ENCODE measurements at places on chromosomes 4 and X. TPM values are rescaled to one million over a fixed set of nuclear protein-coding genes. Genes with fewer than 3 reads are reported as not detected.

Gene SYTL4
- 2.0 TPM for total RNA-seq

DNA sequence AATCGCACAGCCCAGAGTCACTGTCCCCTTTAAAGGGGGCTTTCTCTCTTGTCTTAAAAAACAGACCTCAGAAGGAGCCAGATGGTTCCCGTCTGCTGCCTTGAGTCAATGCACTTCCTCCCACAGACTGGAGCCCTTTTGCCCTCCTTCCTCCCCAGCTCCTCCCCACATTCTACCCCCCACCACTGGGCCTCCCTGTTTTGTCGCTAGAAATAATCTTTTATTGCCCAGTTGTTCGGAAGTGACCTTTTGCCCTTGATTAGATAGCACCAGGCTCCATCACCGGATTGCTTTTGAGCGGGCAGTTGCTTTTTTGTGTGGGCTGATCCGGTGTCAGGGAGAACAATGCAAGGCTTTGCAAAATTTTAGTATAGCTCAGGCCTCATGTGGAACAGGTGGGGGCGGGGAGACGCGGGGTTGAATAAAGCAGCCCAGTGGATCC is 47.7 kb downstream of the SPRY1 start:
- no peak for DNase-seq

DNA sequence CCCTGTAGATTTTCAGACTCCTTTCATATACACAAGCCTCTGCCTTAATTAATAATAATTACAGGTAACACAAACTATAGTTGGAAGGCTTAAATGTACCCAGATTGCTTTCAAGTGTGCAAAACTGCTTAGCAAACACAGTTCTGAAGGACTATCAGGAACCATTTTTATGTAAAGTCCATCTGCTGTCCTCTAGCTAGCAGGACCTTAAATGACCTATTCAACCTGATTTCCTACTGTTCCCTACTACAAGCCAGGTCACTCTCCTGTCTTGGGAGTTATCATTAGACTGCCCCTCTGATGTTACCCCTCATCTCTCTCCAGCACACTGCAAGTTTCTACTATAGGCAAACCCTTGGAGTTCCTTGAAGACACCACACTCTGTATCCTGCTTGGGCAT is 157.3 kb downstream of the GBA3 start:
- no peak for DNase-seq

- no peak for DNase-seq
Measured at GRCh38 chr4:95250544-95251137, 298.1 kb downstream of the UNC5C start.

GRCh38 chr4:48558819-48559218 is 68.8 kb downstream of the ZAR1 start:
- no peak for DNase-seq
